ENCODE measurements at places on chromosomes 7 and 10.

- no peak for DNase-seq
Measured at GRCh38 chr10:86943316-86944030, 13.9 kb downstream of the MMRN2 start.

DNA sequence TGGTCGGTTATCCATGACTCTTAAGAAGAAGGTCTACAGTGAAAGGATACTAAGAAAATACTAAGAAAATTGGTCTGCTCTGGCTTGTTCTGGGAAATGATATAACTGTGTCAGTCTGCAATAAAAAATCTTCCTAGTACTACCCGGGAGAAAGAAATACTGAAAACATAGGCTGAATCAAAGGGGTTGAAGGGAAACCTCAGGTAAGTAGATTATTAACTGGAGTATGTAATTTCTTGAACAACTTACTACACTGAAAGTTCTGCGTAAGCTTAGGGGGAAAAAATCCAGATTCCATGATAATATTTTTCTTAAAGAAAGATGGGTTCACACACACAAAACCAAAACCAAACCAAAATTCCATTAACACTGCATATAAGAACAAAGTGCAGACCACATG lies 143.3 kb downstream of the KMT2E start:
- no peak for DNase-seq

- DNase-seq, result no peak
Measured at GRCh38 chr10:116720241-116720643, 22.1 kb downstream of the HSPA12A start.

GRCh38 chr7:16369855-16370254 lies 51.5 kb downstream of the CRPPA start:
- DNase-seq, result no peak

GRCh38 chr10:6567884-6568283 lies 12.2 kb downstream of the PRKCQ start:
- no peak for DNase-seq

GRCh38 chr7:73518470-73518869 lies 3.6 kb downstream of the BAZ1B start:
- no peak for DNase-seq

- no peak for DNase-seq
Measured at GRCh38 chr7:88457320-88457719, 150.6 kb upstream of the STEAP4 start.

GRCh38 chr10:11870900-11871400 lies 47.8 kb downstream of the PROSER2 start:
- DNase-seq, result no peak

DNA sequence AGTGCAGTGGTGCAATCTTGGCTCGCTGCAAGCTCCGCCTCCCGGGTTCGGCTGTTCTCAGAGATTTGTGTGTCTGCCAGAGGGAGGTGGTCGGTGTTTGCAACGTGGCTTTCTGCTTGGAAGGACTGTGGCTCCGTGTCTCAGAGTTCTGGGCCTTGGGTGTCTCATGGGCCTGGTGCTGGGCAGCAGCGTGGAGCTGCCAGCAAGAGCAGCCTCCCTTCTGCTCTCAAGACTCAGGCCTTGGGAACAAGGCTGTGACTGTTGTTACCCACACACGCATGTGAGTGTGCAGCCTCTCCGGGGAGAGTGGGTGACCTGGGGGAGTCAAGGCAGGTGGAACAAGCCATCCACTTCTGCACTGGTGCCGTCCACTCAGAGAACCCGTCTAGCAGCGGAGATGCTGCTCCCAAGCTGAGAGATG lies 52.0 kb downstream of the VIPR2 start:
- no peak for DNase-seq

DNA sequence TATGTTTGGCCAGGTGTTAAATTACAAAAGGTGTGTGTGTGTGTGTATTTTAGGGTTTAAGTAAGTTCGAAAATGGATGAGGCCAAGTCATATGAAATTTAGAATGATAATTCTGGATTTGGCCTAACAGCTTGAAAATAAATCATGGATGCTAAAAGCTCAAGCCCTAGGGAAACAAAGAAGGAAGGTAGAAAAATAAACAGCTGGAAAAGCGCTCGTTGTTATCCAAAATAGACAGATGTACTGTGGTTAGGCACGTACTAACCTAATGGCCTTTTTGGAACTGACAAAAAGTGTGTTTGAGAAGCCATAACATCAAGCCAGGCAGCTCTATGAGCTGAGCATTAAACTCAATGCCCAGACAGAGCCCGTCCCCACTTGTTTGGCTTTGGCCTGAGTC lies 17.5 kb upstream of the PALS2 start:
- no peak for DNase-seq

- no peak for DNase-seq
Measured at GRCh38 chr7:31069860-31070555, 17.9 kb downstream of the ADCYAP1R1 start.

DNA sequence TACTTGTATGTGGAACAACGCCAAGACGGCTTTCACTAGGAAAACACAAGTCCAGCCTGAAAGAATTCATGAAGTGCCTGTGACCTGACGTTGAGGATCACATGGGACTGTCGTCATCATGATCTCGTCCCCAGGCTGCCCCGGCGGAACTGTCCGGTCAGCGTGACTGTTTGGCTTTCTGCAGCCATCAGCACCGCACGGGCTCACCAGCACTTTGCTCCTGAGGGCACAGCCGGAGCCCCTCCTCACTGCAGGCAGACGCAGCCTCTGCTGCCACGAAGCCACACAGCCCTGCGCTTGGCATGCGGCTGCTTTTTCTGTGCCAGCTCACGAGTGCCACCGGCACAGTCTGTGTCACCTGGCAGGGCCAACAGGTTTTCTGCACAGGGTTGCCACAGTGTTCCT lies 9.4 kb upstream of the GET4 start:
- DNase-seq, result no peak

DNA sequence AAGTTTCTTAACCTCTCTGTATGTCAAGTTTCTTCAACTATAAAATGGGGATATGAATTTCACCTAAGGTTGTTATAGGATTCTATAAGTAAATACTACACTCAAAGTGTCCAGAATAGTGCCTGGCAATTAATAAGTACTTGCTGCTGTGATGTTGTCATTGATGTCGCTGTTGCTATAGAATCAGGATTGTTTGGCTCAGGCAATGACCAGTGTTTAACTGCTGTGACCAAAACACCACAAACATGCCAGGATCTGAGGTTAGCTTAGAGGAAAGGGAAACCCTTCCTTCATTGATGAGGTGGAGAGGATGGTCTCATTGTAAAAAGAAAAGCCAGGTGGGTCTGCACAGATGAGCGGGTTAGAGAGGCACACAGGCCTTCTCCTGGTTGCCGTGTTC lies 223.1 kb upstream of the INHBA start:
- DNase-seq, result no peak

DNA sequence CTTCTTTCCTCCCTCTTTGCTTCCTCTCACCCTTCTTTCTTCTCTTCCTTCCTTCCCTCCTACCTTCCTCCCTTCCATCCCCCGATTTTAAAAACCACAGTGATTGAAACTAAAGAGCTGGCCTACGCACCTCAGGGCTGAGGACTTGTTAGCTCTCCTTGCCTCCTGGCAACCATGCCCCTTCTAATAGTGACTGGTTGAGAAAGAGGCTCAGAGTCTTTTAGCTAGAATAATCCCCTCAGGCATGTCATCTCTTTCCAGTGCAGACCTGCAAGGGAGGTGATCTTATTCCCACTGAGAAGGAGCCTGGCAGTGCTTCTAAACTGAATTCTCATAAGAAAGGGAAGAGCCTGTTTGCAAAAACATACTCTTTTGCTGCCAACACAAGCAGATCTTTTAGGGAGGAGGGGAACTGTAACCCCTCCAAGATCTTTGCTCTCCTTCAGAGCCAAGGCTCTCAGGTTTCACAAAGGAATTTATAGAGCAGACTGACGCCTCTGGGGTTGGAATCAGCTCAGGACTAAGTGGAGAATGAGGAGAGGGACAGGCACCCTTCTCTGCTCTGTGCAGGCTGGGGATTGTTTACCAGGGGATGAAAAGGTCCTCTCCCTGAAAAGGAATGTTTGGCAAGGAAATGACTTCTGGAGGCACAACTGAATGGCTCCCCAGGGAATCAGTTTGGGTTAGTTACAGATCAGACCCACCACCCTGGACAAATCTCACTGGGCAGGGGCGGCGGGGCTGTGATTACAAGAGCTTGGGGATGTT lies 9.4 kb upstream of the ANKRD1 start:
- no peak for DNase-seq

DNA sequence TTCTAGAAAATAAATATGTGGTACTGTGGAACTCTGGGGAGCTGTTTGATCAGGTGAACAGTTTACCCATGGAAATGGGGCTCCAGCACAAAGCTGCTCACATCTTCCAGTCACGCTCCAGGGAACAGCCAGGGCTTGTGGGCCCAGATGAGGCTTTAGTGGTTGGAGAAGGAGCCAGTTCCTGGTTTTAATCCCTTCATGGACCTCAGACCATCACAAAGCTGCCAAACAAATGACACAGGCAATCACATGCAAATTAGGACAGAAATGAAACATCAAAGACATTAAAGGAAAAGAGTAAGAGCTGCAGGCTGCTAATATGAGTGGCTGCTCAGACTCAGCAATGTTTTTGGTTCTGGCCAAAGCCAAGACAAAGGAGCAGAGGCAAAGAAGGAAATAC lies 2.2 kb upstream of the ATP6V0E2 start:
- DNase-seq, result no peak

- DNase-seq, result no peak
Measured at GRCh38 chr7:143295870-143296269, 7.7 kb downstream of the CASP2 start.

GRCh38 chr7:101081432-101081831 lies 3.8 kb upstream of the TRIM56 start:
- DNase-seq, result no peak

DNA sequence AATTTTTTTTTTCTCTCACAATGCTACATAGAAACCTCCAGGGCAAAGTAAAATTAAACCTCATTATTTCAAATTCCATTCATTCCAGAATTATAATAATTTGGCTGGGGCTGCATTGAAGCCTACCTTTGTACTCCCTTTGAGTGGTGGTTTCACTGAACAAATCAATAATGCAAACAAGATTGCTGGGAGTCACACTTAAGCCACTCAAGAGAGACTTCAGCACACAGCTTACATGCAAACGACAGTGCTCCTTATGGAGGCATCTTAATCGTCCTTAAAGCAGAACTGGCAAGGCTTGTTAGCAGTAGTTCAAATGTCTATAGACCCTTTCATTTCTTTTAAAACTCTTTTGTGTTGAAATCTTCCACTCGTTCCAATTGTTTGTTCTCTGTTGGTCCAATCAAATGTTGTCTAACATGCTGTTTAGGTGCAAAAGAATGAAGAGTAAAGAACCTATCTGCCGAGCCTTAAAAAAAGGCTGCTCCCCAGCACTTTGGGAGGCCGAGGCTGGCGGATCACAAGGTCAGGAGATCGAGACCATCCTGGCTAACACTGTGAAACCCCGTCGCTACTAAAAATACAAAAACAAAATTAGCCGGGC lies 294.9 kb downstream of the FGFR2 start:
- no peak for DNase-seq

GRCh38 chr7:37366445-37366844 lies 82.2 kb downstream of the ELMO1 start:
- no peak for DNase-seq

GRCh38 chr7:63008366-63008765 lies 990.3 kb upstream of the ZNF722 start:
- DNase-seq, result peak; percentile 3

GRCh38 chr10:122172361-122173008 lies 98.6 kb upstream of the BTBD16 start:
- no peak for DNase-seq

GRCh38 chr7:100895956-100896731 lies 456 bp upstream of the ACHE start:
- peak; percentile 64 for DNase-seq

- no peak for DNase-seq
Measured at GRCh38 chr7:78368771-78369170, 570.2 kb downstream of the PHTF2 start.

DNA sequence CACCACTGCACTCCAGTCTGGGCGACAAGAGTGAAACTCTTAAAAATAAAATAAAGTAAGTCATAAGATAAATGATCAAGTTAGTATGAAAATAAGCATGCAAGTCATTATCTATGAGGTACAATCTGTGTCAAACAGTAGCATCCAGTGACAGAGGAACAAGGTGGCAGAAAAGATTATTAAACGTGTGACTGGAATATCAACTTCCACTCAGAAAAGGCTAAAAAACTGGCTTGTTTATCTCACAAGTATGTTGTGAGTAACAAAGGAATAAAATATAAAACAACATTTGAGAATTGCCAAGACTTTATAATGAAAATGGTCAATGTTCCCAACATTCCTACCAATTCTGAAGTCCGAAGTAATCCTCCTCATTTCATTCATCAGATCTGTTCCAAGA lies 30.3 kb downstream of the ITGB1 start:
- no peak for DNase-seq

- DNase-seq, result no peak
Measured at GRCh38 chr7:5541087-5541992, 117.7 kb upstream of the TNRC18 start.

GRCh38 chr7:6248581-6248980 lies 23.8 kb downstream of the CYTH3 start:
- DNase-seq, result no peak

GRCh38 chr7:5699467-5700384 lies 81.7 kb downstream of the RNF216 start:
- DNase-seq, result peak; percentile 56

- no peak for DNase-seq
Measured at GRCh38 chr7:115106316-115106715, 184.4 kb downstream of the MDFIC start.

DNA sequence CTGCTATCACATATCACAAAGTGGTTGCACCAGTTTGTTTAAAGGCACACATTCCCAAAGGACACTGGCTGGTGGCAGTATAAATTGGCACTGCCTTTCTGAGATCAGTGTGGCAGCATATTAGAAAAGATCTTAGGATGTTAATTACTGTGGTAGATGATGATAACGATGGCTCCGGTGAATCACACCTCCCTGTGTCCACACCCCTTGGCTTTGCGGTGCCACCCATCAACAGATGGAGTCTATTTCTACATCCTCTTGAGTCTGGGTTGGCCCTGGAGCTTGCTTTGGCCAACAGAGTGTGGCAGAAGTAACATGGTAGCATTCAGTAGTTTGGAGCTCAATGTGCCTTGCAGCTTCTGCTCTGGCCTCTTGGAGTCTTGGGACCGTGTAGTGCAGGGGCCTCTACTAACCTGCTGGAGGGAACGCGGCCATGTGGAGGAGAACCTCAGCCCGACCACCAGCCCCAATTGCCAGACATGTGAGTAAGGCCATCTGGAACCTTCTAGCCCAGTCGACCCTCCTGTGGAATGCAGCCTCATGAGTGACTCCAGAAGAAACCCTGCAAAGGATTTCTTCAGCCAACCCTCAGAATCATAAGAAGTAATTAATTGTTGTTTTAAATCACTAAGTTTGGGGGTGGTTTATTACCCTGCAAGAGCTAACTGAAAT lies 27.2 kb upstream of the PLEKHA1 start:
- DNase-seq, result peak; percentile 1

- no peak for DNase-seq
Measured at GRCh38 chr10:108684431-108684830, 1238.9 kb downstream of the XPNPEP1 start.

GRCh38 chr7:158847451-158847866 lies 8.9 kb upstream of the DYNC2I1 start:
- DNase-seq, result no peak

GRCh38 chr10:118783776-118784545 lies 29.2 kb upstream of the CACUL1 start:
- DNase-seq, result no peak

- peak; percentile 55 for DNase-seq
Measured at GRCh38 chr7:99473315-99473596, 566 bp downstream of the ZNF789 start.
